ENCODE measurements at places on chromosomes 6 and 20.

DNA sequence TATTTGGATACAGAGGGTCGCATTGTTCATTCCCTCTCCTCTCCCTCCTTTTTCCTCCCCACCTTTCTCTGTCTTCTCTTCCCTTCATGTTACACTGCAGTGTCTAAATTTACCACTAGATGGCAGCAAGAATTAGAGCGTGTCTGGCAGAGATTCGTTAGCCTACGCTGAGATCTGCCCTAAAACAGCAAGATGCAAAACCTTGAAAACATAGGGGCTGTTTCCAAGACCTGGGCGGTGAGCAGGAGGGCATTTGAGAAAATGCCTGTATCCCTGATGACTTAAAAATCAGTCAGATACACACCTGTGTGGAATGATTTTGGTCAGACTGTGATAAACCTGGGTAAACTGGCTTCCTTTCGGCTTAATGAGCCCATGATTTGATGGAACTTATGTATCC lies 101.5 kb upstream of the ISM1 start:
- DNase-seq = no peak

DNA sequence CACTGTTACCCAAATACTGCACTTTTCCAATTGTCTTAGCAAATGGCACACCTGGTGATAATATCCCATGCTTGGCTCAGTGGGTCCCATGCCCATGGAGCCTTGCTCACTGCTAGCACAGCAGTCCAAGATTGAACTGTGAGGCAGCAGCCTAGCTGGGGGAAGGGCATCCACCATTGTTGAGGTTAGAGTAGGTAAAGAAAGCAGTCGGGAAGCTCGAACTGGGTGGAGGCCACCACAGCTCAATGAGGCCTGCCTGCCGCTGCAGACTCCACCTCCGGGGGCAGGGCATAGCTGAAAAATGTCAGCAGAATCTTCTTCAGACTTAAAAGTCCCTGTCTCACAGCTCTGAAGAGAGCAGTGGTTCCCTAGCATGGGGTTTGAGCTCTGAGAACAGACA lies 9.2 kb upstream of the CST2 start:
- no peak for DNase-seq

GRCh38 chr6:138278326-138278725 lies 60.0 kb upstream of the PBOV1 start:
- DNase-seq = no peak

DNA sequence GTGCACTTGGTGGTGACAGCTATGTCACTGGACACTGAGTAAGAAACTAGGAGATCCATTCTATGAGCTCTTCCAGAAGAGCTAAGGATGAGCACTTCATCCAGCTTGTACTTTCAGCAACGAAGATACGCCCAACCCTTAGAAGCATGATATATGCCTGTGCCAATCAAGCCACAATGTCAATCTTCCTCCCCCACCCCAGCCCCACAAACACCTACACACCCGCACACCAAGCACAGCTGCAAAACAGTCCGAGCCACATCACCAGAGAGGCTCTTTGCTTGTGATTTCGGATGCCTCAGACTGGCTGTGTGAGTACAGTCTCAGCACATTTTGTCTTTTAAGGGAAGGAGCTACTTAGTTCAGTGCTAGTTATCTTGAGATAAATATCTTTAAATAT lies 260.5 kb downstream of the FOXC1 start:
- DNase-seq = no peak

GRCh38 chr6:72704979-72705378 lies 83.1 kb downstream of the KCNQ5 start:
- no peak for DNase-seq

- no peak for DNase-seq
These were observed 163.0 kb downstream of the HDGFL1 start for GRCh38 chr6:22732176-22732970.

DNA sequence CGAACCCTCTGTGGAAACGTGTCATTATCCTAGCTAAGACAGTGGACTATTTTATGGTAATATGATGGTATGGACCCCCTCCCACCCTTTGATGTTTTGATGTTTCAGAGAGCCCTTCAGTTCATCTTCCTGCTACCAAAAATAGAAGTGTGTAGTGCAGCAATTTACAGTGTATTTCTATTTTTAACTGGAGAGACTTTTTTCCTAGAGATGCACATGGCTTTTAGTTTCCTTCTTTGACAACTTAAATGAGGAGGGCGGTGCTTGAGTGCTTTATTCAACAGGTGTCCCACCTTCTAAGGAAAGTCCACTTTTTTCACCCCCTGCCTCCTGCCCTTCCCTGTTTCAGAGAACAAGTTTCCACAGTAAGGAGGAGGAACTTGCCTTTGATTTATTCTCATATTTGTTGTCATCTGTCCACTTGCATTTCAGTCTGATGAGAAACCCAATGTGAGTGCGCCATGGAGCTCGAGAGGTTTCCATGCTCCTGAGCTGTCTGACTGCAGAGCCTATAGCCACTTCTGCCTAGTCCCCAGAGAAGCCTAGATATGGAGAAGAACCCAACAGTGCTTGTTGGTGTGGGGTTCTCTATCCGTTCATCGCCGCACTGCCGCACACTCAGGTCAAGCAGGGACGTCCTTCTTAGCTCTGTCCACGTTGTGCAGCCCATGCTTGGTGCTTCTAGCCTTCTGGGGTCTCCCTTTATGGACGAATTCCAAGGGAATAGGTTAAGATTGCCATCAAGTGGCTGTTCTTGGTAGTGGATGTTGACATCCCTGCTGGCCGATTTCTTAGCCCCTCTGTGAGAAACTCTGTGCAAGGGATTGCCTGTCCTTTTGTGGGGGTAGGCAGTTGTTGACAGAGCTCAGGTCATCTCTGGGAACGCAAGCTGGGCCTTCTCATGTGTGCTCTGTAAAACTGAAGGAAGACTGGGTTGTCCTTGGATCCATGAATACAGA lies 144.2 kb downstream of the JARID2 start:
- no peak for DNase-seq

GRCh38 chr6:161607696-161608297 lies 333.9 kb upstream of the AGPAT4 start:
- no peak for DNase-seq

DNA sequence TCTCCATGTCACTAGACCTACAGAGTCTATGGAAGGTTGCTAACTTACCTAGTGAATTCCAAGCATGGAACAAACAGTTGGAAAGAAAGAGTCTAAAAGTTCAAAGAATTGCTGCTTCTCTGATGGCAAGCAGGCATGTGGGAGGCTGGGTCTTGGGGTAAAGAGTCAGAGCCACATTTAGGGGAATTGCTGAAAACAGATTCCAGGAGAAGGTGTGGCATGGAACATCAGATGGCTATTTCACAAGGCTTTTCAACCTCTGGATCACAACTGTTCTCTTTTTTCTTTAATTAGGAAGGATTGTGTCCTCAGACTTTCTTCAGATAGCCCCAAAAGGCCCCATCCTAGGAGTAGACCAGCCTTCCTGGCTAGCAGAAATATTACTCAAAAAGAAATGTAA lies 601.5 kb downstream of the MAFB start:
- DNase-seq = no peak

- no peak for DNase-seq
These were observed 42.3 kb downstream of the GPR63 start for GRCh38 chr6:96794980-96795379.

DNA sequence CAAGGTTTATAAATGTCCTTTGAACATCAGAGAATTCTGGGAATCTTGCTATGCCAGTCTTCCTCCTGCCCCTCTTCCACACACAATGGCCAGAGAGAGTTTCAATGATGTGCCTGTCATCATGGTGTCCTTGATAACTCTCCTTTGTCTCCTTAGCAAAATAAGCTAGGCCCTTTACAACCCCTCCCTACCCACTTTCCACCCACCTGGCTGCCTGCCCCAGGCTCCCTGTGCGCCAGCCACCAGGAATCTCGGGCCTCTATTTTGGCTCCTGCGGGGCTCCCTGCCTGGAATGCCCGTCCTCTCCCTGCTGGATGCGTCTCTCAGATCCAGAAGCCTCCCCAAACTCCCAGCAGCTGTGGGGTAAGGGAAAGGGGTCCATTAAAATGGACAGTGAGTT lies 60.9 kb downstream of the NCR2 start:
- no peak for DNase-seq

DNA sequence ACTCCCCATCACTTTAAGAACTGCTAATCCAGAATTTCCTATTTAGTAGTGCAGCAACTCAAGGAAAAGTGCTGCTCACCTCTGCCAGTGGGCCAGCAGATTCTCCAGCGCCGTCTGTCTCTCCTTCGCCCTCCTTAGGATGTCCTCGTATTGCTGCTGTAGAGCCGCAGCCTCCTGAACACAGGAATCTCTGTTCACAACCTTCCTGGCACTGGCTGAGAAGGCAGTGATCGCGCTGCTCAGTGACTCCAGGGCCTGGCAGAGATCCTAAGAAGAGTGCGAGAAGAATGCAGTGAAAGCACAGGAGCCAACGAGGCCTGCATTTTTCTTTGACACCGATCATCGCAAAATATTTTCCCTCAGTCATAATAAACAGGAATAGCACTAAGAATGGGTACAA lies 209.0 kb downstream of the SYNE1 start:
- no peak for DNase-seq

GRCh38 chr6:135498185-135498841 lies 773 bp upstream of the AHI1 start:
- DNase-seq = peak; percentile 38

- DNase-seq = no peak
These were observed 1.1 kb downstream of the PERP start for GRCh38 chr6:138105880-138106664.

DNA sequence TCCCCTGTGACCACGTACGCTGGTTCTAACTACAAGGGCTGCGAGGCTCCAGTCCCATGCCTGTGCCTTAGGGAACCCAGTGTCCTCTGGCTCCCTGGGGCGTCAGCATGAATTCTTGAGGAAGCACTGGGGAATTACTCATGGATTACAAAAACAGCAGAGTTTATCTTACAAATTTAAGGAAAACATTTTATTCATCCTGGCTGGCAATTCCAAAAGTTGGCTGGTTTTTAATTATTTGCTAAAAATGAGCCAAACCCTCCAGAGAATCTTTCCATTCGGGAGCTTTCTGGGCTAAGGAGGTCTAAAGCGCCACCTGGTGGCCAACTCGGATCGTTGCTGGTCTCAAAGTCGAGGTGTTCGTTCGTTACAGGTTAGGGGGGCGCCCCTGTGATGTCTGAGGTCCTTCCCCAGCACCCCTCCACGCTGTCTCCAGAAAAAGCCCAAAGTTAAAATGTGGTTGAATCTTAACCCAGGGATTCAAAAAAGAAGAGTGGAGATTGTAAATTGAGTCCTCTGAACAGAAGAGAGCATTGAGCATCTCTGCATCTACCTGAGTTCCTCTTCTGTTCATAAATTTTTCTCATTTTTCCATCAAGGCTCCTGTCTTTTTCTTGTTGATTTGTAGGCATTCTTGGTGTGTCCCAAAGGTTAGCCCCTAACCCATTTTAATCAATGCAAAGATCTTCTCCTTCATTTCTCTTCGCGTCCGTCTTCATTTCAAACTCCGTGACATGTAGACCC lies 99.4 kb downstream of the BFSP1 start:
- DNase-seq = peak; percentile 7

DNA sequence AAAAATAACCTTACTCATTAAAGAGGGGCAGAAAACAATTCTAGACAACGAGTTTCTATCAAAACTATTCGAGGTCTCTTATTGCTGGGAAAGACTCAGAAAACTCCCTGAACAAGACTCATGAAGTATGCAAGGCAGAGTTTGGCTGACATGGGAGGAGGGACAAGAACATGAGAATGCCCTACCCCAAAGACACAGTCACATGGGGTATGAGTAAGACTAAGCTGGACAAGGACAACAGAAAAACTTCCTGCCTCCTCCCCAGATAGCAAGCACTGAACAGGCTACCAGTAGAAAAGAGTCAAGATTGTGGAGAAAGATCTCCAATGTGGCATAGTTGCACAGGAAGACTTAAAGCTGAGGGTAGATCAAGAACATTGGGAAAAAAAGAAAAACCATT lies 39.7 kb upstream of the PHIP start:
- DNase-seq = no peak

DNA sequence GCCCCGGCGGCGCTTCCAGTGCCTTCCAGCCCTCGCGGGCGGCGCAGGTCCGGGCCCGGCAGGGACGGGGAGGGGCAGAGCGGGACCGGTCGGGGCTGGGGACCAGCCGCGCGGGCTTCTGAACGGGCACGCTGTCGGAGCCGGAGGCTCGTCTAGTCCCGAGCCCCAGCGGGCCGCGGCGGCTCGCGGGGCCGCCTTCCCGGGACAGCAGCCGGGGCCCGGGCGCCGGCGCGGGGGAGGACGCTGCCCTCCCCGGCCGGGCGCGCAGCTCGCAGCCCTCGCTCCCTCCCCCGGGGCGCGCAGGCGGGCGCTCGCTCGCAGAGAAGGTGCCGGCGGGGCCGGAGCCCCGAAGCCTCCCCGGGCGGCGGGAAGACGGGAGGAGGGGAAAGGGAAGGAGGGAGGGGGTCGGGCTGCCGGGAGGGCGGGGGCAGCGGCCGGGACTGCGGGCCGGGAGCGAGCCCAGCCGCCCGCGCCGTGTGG lies 696 bp upstream of the SIRPA start:
- no peak for DNase-seq

GRCh38 chr20:49303065-49303552 lies 25.3 kb upstream of the ZNFX1 start:
- DNase-seq = no peak

GRCh38 chr20:24131281-24131680 lies 142.7 kb upstream of the GGTLC1 start:
- no peak for DNase-seq

- DNase-seq = no peak
These were observed 86.5 kb upstream of the TNFAIP3 start for GRCh38 chr6:137780447-137781034.

- no peak for DNase-seq
These were observed 369.4 kb upstream of the CITED2 start for GRCh38 chr6:139743664-139744437.

DNA sequence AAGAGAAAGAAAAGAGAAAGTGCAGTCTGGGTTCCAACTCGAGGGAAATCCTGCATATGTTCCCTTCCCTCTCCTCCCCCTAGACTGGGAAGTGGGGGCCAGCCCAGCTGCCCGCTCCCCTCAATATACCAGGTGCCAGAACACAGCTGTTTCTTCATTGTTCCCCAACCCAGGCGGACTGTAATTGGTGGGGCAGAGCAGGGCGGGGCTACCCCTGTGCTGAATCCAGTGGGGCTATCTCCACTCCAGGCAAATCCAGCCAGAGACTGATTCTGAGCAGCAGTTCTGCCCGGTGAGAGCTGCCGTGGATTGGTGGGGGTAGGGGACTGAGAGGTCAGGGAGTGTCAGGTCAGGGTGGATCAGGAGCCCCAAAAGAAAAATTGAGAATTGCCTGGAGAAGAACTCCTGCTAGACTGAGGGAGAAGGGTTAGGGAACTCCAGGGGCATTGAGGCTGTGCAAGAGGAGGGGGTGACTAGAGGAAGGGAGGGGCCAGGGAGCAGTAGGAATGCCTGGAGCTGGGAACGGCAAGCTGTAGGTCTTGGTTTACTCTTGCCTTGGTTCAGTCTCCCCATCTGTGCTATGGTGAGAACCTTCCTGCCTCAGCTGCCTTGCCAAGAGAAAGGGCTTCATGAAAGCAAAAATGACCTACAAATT lies at the start of gene MYMX:
MYMX (plus strand) TSS at position 250 of the 655 bp plus-strand sequence. CDS start 546 bp downstream, outside the sequence.
- DNase-seq = no peak

DNA sequence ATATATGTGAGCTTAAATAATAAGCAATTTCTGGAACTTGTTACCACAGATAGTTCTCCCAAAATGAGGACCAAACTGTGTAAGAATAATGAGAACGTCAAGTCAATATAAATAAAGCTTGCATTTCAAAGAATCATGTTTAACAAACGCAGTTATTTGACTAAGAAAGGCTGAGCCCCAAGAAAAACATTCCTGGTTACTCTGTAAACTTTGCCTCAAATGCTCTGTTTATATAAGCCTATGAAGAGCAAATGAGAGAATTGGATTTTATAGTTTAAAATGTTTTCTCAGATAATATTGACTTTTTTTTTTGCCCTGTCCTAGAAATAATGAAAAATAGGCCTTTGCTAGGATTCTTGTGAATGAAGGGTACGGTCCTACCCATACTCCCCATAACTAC lies 81.3 kb downstream of the C6orf52 start:
- DNase-seq = no peak
